ENCODE measurements at places on chromosomes 5 and 9. TPM values are rescaled to one million over a fixed set of nuclear protein-coding genes. Genes with fewer than 3 reads are reported as not detected.
A peak's percentile ranks its signal among the peaks of the same experiment; 100 is the strongest.

Gene IL33
- 60.6 TPM for total RNA-seq

DNA sequence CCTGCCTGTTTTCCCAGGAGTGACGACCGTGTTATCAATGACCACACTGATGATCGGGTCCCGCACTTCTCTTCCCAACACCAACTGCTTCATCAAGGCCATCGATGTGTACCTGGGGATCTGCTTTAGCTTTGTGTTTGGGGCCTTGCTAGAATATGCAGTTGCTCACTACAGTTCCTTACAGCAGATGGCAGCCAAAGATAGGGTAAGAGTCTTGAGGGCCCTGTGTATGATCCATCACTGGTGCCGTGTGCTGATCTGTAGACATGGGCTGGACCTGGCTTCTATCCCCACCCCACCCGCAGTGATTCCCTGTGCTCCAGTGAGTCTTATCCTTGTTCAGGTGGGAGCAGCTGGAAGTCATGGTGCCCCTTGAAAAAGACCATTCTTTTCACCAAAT is 26.0 kb downstream of the GABRP start:
- H3K4me3 ChIP-seq, result no peak overlapping the region
- H3K27me3 ChIP-seq, result no peaks in the 10 kb centered on the region
- H3K36me3 ChIP-seq, result no peaks in the 10 kb centered on the region
- DNase-seq, result peak; percentile 26
- H3K4me1 ChIP-seq, result no peaks in the 10 kb centered on the region
- H3K27ac ChIP-seq, result no peak overlapping the region

GRCh38 chr5:15105799-15106393 is 234.3 kb upstream of the ANKH start:
- no peaks in the 10 kb centered on the region for H3K4me1 ChIP-seq
- no peaks in the 10 kb centered on the region for H3K36me3 ChIP-seq
- no peak for DNase-seq
- H3K27me3 ChIP-seq, result no peaks in the 10 kb centered on the region

DNA sequence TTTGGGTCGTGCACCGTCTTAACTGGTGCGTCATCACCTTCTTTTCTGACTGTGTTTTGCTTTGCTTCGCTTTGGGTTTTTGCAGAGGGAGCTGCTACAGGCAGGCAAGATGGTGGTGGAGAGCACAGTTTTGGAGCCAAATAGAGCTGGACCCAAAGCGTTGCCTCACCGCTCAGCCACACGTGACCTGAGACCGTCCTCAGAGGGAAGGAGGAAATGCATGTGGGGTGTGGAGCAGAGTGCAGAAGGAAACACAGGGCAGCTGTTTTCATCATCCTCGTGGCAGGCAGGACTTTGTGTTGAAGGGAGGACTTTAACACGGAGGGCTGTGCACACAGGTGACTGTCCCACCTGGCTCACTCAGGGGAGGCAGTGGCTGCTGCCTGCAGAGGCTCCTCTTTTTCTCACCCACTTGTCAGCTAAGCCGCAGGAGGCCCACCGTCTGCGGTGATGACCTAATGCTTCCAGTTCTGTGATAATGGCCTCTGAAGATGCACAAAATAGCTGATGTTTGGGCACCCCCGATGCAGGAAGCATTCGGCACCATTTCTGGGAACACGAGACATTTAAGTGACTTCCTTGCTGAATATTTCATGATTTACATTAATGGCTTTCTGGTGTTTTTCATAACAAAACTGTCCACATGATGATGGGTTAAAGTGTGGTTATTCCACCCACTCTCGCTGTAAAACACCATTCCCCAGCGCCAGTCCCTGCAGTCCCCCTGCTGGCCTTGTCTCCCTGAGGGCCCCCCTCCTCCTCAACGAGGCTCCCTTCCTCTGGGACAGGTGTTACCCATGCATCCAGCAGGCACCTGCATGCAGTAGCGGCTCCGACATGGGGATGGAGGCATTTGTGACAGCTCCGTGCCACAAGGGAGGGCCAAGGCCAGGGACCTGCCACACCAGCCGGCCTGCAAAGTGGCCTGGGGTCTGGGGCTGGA is 12.4 kb upstream of the UBAC1 start:
- H3K4me1 ChIP-seq, result peaks cover 25% of the 10 kb centered on the region
- H3K27ac ChIP-seq, result no peak overlapping the region
- H3K27me3 ChIP-seq, result no peaks in the 10 kb centered on the region
- no peak overlapping the region for H3K4me3 ChIP-seq
- no peaks in the 10 kb centered on the region for H3K36me3 ChIP-seq

GRCh38 chr5:54988218-54988617 is 2.8 kb upstream of the ESM1 start:
- H3K36me3 ChIP-seq, result no peaks in the 10 kb centered on the region
- peaks cover 11% of the 10 kb centered on the region for H3K4me1 ChIP-seq
- DNase-seq, result no peak
- H3K27me3 ChIP-seq, result peaks cover 5% of the 10 kb centered on the region

- no peak for DNase-seq
- no peak overlapping the region for H3K4me3 ChIP-seq
- peaks cover 8% of the 10 kb centered on the region for H3K4me1 ChIP-seq
- no peaks in the 10 kb centered on the region for H3K27me3 ChIP-seq
- H3K36me3 ChIP-seq, result peaks cover 12% of the 10 kb centered on the region
Observed at GRCh38 chr5:16871746-16872339, 64.2 kb downstream of the MYO10 start.

Gene CAMK4
- total RNA-seq, result 2.2 TPM

- no peaks in the 10 kb centered on the region for H3K36me3 ChIP-seq
- H3K4me1 ChIP-seq, result peaks cover 33% of the 10 kb centered on the region
- H3K4me3 ChIP-seq, result no peak overlapping the region
Observed at GRCh38 chr5:126525630-126526245, 69.3 kb downstream of the ALDH7A1 start.

Gene TMC1
- not detected for total RNA-seq

GRCh38 chr5:944992-945685 is 52.5 kb downstream of the TRIP13 start:
- peaks cover 6% of the 10 kb centered on the region for H3K4me1 ChIP-seq
- H3K27me3 ChIP-seq, result no peaks in the 10 kb centered on the region
- DNase-seq, result peak; percentile 31
- H3K36me3 ChIP-seq, result no peaks in the 10 kb centered on the region
- H3K4me3 ChIP-seq, result no peak overlapping the region

Gene SEMA6A
- 17.1 TPM for total RNA-seq

- no peaks in the 10 kb centered on the region for H3K27me3 ChIP-seq
- H3K36me3 ChIP-seq, result peaks cover 15% of the 10 kb centered on the region
- no peak overlapping the region for H3K4me3 ChIP-seq
- DNase-seq, result no peak
- no peak overlapping the region for H3K27ac ChIP-seq
Observed at GRCh38 chr5:177542816-177543465, 11.4 kb downstream of the FAM193B start.

GRCh38 chr5:57324861-57325260 is 151.0 kb downstream of the GPBP1 start:
- H3K36me3 ChIP-seq, result no peaks in the 10 kb centered on the region
- no peak overlapping the region for H3K4me3 ChIP-seq
- no peaks in the 10 kb centered on the region for H3K4me1 ChIP-seq
- no peak overlapping the region for H3K27ac ChIP-seq

DNA sequence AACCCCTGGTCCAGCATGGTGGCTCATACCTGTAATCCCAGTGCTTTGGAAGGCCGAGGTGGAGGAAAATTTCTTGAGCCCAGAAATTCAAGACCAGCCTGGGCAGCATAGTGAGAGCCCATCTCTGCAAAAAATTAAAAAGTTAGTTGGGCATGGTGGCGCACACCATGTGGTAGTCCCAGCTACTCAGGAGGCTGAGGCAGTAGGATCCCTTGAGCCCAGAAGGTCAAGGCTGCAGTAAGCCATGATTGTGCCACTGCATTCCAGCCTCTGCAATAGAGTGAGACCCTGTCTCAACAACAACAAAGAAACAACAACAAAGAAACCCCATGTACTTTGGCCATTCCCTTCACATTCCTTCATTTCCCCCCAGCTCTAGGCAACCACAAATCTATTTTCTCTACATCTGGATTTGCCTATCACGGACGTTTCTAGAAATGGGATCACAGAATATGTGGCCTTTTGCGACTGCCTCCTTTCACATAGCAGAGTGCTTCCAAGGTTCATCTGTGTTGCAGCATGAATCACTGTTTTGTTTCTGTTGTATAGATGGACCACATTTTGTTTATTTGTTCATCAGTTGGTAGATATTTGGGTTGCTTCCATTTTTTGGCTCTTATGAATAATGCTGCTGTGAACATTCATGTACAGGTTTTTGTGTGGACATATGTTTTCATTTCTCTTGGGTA is 17.9 kb downstream of the MIGA2 start:
- H3K36me3 ChIP-seq, result peaks cover 13% of the 10 kb centered on the region
- no peaks in the 10 kb centered on the region for H3K4me1 ChIP-seq
- H3K4me3 ChIP-seq, result no peak overlapping the region
- H3K27ac ChIP-seq, result no peak overlapping the region
- no peak for DNase-seq

Measured in upper lobe of left lung (tissue), 6 donors.